ENCODE measurements at places on chromosomes 5 and 9.

DNA sequence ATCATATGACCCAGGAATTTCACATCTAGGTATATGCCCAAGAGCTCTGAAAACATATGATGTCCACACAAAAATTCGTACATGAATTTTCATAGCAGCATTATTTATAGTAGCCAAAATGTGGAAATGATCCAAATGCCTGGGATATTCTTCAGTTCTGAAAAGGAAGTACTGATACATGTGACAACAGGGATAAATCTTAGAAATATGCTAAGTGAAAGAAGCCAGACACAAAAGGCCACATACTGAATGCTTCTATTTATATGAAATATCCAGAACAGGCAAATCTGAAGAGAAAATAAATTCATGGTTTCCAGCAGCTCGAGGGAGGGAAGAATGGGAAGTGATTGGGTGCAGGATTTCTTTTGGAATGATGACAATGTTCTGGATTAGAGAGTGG lies 16.8 kb upstream of the ZBTB43 start:
- no peak for DNase-seq

DNA sequence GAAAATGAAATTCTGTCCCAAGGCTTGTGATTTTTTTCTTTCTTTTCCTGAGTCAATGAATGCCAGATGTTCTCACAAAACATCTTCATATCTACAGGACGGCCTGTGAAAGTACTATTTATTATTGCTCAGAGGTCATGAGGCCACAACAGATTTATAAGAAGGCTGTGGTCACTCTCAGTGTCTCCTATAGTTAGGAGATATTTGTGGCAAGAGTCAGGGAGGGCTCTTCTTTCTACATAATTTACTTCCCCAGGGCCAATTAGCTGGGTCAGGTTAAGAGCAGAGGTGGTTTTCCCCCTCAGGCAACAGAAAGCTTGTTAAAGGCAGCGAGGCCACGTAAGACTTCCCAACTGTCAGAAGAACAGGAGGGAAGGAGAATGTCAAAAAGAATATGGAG lies 248.7 kb downstream of the SLIT3 start:
- no peak for DNase-seq

DNA sequence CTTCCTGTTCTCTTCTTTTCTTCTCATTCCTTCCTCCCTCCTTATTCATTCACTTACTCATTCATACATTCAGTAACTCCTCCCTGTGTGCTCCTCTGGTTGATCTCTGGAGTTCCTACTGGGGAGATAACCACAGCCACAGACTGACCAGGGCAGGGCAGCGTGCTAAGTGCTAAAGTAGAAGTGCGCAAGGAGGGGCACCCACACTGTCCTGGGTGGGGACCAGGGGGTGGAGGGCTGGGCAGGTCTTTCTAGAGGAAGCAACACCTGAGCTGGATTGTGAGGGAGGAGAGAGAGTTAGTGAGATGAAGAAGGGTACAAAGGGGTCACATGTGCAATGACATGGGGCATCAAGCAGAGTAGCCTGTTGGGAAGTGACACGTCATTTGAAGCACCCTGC lies 13.8 kb downstream of the ENHO start:
- no peak for DNase-seq

DNA sequence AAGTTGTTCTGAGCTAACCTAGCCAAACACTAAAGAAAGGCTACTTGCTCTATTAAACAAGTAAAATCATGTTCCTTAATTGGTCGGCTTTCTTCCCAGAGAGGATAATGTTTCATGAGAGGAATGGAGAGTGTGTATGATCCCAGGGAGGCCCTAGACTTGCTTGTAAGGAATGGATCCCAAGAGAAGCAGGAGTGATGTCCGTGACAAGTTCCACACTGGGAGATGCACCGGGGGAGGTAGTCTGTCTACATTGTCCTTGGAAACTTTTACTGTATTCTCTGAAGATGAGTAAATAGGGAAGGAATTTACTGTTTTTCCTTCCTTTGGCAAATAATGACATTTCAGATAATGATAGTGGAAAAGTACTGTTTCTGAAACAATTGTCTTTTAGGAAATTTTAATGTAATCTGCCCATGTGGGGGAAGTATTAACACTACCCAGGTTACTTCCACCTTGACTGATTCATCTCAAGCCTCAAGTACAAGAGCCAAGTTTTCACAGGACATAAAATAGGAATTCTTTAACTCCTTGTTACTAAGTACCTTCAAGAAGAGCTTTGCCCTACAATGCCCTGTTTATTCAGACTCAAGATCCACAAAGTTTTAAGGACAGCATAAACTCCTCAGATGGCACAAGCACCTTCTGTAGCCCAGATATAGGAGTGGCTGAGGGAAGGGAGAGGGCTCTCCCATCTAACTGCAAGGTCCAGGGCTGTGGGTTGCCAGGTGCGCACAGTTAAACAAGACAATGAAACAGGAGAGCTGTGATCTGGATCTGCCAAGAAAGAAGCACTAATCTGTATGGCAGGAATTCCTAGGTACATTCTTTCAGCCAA lies 152.1 kb downstream of the GNA14 start:
- no peak for DNase-seq

DNA sequence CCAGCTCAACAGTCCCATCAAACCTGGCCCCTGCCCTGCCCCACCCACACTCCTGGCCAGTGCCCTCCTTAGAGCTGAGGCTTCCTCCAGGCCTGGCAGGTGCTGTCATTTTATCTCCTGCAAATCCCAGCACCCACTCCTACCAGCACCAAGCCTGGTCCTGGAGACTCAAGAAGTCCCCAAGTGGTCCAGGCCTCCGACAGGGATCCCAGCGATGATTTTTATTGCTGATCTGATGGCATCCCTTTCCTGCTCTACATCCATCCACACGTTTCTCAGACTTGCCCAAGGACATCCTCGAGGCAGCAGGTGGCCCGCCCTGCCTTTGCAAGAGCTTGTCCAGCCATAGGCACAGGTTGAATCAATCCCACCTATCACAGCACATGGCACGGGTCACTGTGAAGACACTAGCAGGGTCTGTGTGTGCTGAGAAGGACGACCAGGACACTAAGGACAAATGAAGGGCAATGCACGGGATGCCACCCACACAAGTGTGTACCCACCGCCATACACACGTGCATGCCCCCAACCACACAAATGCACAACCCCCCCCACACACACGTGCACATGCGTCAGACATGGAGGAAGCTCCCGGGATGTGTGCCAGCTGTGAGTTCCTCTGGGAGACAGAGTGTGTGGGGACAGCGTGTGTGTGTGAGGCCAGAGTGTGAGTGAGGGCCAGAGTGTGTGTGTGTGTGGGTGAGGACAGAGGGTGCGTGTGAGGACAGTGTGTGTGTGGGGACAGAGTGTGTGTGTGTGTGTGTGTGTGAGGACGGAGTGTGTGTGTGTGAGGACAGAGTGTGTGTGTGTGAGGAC lies 62.4 kb upstream of the UBAC1 start:
- DNase-seq, result peak; percentile 13

Data from head of caudate nucleus (tissue), 42 donors.